ENCODE measurements at places on chromosomes 3 and 15.

DNA sequence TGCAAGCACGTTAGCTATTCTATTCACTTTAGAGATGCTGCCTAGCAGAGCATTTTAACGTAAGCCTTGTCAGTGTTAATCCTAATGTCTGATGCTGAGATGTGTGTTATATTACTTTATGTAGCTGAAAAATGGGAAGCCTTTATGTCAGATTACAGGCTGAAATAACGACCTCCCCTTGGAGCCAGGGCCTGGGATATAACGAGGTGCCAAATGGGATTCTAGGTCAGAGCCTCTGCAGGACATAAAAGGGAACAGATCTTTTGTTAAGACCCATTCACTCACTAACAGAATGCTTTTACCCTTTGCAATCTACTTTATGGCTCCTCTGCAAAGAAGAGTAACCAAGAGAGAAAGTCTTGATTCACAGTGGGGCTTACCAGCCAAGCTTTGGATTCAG, 815.5 kb upstream of the CFAP20DC start:
- no peak for DNase-seq

- DNase-seq: no peak
These were observed 512 bp upstream of the TRH start for GRCh38 chr3:129973853-129974563.

DNA sequence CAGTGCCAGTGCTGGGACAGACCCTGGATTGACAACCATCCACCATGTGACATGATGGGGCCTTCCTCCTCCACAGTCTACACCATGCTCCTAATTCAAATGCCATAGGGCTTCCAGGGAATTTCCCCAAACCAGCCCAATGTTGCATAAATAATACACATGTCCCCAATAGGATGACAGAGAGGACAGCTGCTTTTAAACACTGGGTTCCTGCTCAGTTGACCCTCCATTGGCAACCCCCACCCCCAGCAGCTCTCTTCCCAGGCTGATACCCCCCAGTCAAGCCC, 28.3 kb upstream of the ATP2B2 start:
- no peak for DNase-seq

DNA sequence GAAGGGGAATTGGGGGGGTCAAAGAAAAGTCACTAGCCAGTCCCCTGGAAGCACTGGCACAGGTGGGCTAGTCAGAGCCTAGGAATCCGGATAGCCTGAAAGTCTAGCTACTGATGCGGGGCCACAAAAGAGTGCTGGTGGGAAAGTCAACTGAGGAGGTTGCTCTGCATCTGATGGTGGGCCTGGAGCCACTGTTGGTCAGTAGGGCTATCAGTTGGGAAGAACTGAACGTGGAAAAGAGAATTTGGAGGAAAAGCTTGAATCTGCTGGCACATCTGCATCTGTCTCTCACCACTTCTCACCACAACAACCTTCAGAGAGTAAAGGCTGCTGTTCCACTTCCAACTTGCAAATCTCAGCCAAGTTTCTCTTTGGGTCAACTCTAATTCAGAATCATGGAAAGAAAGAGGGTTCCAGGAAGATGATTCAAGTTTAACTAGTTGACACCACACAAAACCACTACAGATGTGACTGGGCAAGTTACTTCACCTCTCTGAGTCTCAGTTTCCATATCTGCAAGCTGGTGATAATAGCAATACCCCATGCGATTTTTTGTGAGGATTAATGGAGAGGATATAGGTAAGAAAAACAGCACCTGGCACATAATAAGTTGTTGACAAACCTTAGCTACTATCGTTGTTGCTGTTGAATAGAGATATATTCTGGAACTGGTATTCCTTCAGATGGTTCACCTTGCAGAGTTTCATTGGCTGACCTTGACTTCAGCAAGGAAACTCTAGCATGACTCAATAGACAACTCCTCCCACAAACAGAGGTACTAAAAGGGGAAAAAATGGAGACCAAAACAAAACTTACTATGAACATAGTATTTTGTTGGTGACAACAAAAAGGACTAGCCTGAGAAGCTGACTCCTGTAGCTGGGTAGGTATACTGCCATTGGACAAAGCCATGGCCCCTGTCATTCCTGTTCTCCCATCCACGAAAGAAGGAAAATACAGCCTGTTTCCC, 280.2 kb upstream of the STT3B start:
- DNase-seq: no peak

DNA sequence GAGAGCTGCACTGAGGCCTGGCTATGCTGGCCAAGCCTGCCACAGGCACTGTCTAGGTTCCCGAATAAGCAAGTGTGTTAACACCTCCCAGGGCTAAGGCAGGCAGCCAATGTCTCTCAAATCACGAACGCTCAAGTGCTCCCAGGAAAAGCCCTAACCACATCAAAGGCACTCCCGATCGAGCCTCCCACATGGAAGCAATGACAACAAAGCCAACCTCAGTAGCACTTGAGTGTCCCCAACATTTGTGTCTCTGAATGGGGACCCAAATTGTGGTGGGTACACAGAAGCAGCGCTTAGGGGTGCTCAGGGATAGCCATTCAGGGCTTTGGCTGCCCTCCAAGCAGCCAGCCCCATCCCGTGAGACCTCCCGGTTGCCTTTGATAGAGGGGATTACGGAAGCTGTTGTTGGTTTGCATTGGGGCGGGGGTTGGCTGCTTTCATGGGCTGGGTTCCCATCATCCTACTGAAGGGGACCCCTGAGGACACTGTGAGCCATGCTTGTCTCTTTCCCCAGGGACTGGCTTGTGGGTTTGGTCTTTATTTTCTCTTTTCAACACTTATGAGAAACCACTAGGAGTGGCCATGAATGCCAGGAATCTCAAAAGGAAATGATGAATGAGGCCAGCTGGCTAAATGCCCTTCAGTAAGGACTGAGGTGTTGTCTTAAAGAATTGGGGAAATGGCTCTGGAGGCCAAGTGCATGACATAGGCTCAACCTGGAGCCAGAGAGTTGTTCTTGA, 234.1 kb upstream of the FEZF2 start:
- no peak for DNase-seq

- no peak for DNase-seq
These were observed 110.5 kb upstream of the PTPRG start for GRCh38 chr3:61450866-61451265.

DNA sequence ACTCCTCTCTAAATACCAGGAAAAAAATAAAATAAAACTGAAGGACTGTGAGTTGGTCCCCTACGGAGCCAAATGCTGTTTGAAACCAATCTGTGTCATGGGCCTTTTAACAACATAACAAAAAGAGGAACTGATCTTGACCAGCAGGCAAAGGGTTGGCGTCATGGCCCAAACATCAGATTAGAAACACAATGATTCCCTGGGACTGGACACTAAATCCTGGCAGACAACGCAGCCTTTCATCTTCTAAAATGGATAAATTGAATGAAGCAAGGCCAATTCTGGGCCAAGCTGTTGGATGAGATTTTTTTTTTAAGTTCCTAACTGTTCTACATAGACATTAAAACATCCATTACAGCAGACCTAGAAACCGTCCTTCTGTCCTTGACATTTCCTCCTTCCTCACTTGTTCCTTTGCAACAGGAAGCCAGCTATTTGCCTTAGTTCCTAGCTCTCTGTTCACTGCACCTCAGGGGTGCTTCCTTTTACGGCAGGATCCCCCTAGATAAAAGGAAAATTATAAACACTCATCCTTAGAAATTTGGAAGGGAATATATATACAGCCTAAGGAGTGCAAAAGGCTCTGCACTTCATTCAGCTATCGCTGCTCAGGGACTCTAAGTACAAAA, 21.6 kb upstream of the TAFA4 start:
- no peak for DNase-seq

Data from stimulated activated CD8-positive, alpha-beta memory T cell treated with anti-CD3 and anti-CD28 coated beads, Interleukin-7, amount 100 ng/mL, for 1 hour (primary cell).